ENCODE measurements at places on chromosomes 12 and 14.
A peak's percentile ranks its signal among the peaks of the same experiment; 100 is the strongest.

GRCh38 chr14:34387974-34388516 is 74.0 kb downstream of the SPTSSA start:
- no peak for DNase-seq

DNA sequence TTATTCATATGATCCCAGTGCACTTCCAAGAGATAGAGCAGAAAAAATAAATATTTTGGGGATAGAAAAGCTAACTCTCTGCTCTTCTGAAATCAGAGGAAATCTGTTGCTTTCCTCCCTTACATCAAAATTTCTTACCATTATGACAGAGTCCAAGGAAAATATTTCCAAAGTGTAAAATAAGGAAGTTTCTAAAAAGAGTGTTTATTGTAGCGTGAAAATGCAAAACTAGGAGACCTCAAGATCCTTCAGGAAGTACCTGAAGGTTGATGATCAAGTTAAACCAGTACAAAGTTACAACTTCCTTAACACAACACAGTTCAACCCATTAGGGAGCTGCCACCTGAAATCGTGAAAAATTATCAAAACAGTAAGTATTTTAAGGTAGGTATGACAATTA is at the start of gene OR6C2:
TSS of gene OR6C2 (plus strand) at position 301 of the 400 bp plus-strand sequence. CDS start 8,138 bp downstream, outside the sequence.
- no peak for DNase-seq

DNA sequence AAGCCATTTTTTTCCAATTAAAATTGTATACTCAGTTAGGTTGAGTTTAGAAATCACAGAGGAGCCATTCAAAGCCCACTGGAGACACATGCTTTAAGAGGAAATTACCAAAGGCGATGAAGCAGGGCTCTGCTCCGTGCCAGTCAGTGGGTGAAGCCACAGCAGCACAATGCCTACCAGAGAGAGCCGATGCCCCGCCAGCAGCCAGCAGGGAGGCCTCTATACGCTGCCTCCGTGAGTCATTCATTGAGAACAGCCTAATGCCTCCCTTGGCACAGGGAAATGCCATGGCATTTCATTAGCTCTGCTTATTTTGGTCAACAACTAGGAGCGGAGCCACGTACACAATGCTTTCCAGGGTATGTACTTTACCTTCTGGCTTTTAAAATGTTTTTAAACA is 197.8 kb upstream of the FRMD6 start:
- DNase-seq: peak; percentile 73

DNA sequence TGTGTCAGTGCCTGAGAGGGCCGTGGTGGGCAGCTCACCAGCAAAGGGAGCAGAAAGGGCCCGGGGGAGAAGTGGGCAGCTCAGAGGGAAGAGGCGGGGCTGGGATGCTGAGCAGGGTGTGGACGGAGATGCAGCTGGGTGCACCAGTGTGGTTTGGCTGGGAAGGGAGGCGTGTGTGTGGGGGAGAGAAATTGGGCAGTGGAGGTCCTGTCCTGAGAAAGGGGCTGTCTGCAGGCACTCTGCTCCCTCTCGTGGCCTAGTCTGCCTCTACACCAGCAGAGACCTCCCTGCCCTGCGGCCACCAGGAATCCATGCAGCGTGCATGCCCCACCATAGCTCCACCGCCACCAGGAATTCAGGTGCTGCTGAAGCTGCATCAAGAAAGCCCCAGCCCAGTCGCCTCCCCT is 6.4 kb downstream of the TMEM121 start:
- DNase-seq: peak; percentile 41

- no peak for DNase-seq
Measured at GRCh38 chr14:50676814-50677516, 8.9 kb upstream of the SAV1 start.

DNA sequence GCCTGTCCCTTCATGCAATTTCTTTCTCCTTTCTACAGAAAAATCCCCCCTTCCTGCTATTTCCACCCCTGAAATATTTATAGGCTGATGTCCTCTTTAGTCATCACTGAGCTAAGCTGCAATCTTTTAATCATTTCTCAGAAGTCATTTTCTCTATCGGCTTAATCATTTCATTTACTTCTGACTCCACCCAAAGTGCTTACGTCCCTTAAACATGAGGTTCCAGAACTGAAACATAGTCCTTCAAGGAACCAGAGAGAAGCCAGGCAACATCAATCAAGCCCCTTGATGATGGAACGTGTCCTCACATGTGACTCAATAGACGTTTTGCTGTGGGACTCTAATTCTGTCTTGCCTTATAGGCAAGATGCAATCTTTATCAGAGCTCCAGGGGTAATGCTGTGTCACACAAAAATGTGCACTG is 148.7 kb upstream of the KRR1 start:
- DNase-seq: peak; percentile 72

DNA sequence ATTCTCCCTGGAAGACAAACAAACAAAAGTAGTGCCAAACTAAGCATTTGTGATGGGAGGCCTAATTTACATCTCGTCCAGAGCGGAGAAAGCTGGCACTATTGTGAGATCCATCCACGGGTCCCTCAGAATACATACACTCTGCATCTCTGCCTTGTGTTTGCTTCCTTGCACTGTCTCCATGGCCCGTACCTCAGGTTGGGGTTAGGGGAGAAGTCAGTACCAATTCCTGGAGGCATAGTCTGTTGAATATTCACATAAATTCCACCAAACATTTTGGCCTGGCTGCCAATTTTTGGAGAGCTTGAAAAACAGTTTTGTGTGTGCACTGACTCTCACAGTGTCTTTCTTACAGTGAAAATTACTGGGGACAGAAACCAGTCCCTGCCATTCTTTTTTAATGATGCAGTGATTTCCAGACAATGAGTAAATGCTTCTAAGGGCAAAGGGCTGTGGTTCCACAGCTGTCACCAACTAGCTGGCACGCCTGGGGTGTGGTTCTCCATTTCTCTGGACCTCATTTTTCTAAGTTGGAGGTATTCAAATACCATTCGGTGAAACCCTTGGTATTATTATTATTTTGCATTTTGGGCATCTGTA is 119.7 kb upstream of the HIF1A start:
- no peak for DNase-seq

DNA sequence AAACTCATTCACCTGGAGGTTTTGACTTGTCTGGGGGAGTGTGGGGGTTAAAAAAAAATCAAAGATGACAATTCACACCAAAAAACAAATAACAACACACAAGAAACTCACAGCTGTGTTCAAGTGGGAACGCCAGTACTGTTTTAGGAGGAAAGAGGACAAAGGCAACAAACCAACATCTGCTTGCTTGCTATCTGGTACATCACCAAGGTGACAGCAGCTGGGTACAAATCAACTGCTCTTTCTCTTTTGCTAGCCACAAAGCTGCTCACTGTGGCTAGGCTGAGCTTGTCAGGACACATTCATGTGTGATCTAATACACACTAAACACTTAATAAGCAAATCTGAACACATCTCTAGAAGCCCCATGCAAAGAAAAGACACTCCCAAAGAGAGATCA is 128.0 kb upstream of the RAP1B start:
- DNase-seq: no peak

GRCh38 chr12:58067610-58068387 is 126.4 kb downstream of the ATP23 start:
- no peak for DNase-seq

- peak; percentile 36 for DNase-seq
Measured at GRCh38 chr14:90381999-90382451, 14.8 kb upstream of the CALM1 start.

DNA sequence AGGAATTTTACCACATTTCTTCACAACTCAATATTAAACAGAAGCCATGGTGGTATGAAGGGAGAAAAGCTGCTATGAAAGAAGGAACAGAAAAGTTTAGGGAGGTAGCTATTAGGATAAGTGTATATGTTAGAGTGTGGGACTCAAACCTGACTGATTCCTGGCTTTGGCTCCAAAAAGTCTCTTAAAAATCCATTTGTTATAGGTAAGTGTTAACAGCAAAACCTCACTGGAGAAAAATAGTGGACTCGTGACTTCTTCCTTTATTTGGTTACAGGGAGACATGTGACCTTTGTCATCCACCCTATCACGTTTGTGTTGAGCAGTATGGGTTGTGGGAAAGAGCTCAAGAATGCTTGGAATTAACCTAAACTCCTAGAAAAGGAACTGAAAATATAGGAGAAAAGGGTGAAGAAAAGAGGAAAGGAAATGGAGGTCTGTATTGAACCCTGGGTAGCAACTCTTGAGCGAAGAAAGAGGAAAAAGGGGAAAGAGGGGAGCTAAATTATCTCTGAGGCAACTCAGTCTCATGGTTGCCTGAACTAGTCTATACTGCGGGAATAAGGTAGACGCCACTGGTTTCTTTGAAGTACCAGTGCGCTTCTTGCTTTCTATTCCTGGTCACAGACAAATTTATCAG is 3.6 kb upstream of the EID3 start:
- no peak for DNase-seq

Measured in lung microvascular endothelial cell (primary cell).